ENCODE measurements at places on chromosomes 13 and 19.

GRCh38 chr19:1492474-1493006 lies 1.6 kb downstream of the REEP6 start:
- no peak for DNase-seq

- no peak for DNase-seq
Observed at GRCh38 chr19:7870571-7871436, 3.4 kb downstream of the PRR36 start.

- DNase-seq, result no peak
Observed at GRCh38 chr13:18962168-18962734, 219.4 kb downstream of the TUBA3C start.

DNA sequence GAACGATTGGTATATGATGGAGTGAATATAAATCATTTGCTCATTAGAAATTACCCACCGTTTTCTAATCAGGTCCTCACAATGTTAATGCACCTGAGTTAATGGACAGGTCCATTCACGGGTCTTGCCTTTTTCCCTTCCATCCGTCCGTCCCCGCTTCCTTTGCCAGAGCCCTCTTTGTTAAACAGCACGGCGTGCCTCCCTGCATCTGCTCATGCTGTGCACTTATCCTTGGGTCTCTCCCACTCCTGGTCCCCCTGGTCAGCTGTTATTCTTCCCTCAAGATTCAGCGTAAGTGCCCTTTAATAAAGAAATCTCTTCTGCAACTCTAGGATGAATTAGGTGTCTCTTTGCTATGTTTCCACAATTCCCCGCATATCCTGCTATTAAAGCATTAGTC lies 324.5 kb downstream of the DNAJC15 start:
- no peak for DNase-seq

DNA sequence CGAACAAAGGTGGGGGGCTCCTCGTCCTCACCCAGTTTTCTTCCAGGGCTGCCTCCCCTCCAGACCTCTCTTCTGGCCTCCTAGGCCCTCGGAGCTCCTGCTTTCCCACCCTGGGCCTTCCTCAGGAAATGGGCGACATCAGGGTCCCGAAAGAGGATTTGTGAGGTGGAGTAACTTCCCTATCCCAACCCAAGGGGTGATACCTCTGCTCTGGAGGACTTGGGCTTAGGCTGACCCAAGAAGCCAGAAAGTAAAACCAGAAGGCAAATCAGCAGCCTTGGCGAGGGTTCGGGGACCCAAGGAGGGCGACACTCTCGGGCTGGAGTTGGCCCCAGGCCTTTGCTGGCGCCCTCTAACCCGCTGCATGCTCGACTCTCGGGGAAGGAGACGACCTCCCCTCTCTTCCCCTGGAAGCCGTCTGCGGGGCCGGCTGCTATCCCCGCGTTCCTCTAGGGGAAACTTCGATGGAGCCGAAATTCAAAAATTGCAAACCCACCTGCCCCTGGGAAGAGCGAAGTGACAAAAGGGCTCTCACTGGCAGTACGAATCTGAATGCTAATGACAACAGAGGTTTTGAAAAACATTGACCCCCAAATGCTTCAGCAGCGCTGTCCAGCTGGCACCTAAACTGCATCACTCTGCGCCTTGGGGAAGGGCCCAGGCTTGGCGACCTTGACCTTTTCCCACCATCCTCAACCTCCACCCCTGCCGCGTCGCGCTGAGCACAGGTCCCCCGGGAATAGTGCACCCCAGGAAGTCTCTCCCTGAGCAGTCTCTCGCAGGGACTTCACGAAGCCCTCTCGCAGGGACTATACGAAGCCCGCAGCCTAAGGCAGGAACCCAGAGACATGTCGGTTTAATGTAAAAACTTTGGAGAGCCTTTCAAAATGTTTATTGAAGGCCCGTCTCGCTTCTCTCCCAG lies 2.4 kb downstream of the PDX1 start:
- no peak for DNase-seq

DNA sequence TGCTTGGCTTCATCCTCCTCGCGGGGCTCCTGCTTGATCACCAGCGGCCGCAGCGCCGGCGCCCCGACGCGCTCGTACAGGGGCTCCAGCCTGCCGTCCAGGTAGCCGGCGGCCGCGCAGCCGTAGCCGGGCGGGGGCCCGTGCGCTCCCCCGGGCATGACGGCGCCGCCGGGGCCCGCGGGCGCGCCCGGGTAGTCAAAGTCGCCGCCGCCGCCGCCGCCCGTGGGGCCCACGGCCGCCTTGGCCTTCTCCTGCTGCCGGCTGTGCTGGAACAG lies 497 bp downstream of the CEBPA start:
- no peak for DNase-seq

DNA sequence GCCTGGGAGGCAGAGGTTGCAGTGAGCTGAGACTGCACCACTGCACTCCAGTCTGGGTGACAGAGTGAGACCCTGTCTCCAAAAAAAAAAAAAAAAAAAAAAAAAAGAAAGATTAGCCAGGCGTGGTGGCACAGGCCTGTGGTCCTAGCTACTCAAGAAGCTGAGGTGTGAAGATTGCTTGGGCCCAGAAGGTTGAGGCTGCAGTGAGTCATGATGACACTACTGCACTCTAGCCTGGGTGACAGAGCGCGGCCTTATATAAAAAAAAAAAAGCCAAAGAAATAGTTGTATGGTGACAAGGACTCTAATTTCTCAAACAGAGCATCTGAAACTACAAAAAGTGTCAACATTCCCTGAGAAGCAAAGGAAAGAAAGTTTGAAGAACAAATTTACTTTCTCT lies 3.4 kb downstream of the PBX4 start:
- no peak for DNase-seq

DNA sequence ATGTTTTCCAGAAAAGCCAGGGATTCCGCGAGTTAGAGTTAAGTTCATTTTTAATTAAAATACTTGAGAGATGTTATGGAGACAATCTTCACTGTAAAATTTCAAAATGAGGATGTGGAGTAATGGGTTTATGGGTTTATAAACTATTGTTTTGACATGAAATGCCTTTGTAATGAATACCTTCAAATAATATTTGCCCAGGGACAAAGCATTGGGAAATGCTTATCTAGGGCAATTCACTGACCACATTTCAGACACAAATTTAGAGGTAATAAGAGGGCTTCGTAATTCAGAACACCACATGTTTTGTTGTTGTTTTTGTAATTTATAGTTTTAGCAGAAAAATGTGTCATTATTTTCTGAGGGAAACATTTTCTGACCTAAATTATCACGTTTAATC lies 241.1 kb upstream of the ATXN8OS start:
- no peak for DNase-seq

GRCh38 chr19:18291019-18291524 lies 9.7 kb upstream of the JUND start:
- DNase-seq, result no peak

DNA sequence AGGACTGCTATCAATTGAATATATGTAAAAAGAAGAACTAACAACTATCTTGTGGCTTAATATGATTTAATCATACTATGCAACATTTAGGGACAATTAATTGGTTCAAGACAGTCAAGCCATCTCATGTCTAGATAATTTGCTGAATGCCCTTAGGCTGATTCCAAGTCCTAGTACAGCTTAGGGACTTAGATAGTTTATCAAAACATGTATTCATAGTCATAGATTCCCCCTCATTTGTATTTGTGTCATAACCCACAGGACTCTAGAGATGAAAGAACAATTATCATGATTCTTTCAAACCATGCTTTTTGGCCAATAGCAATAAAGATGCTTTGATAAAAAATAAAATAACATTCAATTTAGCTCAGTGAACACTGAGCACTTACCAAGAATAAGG lies 607.6 kb downstream of the SLITRK1 start:
- DNase-seq, result no peak

DNA sequence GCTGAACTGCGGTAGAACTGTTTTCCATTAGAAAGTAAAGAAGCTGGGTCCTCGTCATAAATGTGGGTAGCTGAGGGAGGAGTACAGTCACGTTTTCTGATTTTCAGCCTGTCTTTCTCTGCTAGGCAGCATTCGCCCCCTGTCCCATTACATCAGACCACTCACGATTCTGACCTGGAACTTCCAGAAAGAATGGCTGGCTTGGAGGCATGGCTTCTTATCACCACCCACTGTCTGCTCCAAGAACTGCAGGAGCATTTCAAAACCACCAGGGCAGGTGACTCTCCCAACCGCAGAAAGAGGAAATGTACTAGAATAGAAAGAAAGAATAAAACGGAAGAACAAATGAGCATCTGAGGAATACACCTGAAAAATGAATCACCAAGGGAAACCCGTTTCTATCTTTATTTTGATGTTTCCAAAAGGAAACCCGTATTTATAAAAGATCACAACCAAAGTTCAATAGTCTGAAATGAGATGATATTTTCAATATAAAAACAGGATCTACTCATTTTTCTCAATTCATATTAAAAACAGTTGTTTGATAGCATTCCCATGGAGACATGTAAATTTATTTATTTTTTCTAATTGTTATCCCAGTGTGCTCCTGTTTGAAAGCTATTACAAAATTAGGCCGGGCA lies 22.1 kb upstream of the POMP start:
- DNase-seq, result peak; percentile 53

DNA sequence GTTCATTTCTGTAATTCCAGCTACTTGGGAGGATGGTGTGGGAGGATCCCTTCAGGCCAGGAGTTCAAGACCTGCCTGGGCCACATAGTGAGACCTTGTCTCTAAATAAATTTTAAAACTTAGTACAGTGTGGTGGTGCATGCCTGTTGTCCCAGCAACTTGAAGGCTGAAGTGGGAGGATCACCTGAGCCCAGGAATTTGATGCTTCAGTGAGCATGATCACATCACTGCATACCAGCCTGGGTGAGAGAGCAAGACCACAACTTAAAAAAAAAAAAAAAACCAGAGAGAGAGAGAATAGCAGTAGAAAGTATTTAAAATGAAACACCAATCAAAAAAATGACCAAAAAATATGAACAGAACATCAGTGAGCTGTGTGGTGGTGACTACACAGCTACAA lies 7.1 kb upstream of the ZNF823 start:
- no peak for DNase-seq

GRCh38 chr13:30615481-30615865 lies 2.2 kb upstream of the USPL1 start:
- no peak for DNase-seq

DNA sequence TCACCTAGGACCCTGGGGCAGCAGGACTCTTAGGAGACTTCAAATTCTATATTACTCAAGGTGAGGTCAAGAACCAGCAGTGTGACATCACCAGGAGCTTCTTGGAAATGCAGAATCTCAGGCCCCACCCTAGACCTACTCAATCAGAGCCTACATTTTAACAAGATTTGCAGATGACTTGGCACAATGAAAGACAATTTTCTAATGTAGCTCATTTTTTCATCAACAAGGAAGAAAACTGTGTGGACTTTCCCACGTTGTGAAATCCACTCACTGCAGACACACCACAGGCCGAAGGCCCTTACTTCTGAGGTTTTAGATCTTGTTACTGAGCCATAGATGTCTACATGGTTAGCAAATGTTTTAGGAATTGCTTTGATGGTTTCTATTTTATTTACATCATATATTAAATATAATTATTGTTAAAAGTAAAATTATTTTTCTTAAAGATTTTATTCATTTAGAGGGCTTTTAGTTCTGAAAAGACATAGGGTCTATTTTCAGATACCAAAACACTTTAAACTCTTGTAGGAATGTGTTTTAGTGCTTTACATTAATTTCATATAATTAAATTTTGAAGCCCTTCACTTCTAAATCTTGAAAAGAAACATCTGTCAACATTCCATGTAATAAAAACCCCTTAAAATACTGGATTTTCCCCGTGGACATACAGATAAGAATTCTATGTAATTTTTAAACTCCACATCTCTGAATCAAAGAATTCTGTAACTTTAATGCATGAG lies 18.5 kb upstream of the STARD13 start:
- DNase-seq, result no peak

- peak; percentile 34 for DNase-seq
Observed at GRCh38 chr19:16417660-16418596, 53.8 kb downstream of the EPS15L1 start.

DNA sequence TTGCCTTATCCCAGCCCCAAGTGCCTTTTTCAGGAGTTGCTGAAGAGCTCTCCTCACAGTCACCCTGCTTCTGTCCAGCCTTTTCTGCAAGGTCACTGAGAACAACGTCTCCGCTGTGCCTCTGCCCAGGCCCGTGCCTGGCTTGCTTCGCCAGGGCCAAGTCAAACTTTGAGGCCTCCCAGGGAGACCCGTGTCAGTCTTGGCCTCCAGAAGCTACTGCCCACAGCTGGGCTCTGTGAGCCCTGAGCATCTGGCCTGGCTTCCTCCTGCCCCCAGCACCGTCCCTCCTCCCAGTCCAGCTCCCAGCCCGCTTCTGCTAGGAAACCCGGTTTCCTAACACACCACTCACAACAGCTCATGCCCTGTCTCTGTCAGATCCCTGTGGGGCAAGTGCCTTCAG lies 165.9 kb downstream of the TEX29 start:
- no peak for DNase-seq

DNA sequence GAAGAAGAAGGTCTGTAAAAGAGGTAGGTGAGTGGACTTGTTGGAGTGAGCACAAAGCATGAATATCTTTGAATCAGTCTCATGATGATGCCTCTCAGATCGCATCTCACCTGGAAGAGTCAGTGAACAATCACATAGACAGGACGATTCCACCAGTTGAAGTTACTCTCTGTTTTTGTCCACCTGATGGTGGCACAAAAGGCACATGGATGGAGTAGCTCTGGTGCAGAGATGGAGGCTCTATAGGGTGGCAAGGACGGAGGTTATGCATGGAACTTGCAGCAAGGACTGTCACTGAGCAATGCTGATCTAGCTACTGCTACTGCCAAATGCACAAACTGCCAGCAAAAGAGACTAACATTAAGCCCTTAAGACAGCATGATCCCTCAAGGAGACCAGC lies 10.3 kb upstream of the MYCBP2 start:
- no peak for DNase-seq

DNA sequence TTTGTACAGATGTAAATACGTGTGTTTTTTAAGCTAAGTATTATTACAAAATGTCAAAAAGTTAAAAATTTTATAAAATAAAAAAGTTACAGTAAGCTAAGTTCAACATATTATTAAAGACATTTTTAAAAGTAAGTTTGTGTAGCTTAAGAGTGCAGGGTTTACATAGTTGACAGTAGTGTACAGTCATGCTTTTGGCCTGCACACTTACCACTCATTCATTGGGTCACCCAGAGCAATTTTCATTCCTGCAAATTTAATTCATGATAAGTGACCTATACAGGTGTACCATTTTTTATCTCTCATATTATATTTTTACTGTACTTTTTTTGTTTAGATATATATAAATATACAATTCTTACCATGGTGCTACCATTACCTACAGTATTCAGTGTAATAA lies 769.9 kb upstream of the SLITRK6 start:
- no peak for DNase-seq

DNA sequence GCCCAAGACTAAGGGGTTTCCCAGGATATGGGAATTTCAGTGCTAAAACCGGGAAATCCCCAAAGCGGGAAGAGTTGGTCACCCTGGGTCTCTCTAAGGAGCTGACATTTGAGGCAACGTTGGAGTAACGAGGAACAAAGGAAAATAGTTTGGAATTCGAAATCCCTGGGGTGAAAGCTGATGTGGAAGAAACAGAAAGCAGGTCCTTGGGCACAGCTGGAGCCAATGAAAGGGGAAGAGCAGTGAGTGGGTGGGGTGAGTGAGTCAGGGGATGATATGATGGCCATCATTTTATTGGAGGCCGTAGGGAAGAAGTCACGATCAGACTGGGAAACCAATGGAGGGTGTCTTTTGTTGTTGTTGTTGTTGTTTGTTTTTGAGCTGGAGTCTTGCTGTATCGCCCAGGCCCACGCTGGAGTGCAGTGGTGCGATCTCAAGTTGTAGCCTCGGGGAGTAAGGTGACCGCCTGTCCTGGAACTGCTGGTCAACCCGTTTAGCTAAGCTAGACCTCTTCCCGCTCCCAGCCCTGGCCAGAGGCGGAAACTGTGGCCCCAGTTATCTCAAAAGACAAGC lies 3.4 kb upstream of the RFX2 start:
- no peak for DNase-seq

GRCh38 chr19:10061717-10062310 lies 24.3 kb upstream of the SHFL start:
- DNase-seq, result no peak

Measured in mucosa of gallbladder (tissue), 1 donor.